Stimulated activated CD8-positive, alpha-beta memory T cell treated with anti-CD3 and anti-CD28 coated beads, Interleukin-15, amount 100 ng/mL, for 24 hours (primary cell): ENCODE measurements at places on chromosomes 2 and 18.

GRCh38 chr2:216279459-216279858 lies 92.8 kb downstream of the MARCHF4 start:
- DNase-seq = no peak

- DNase-seq = no peak
These were observed 122.7 kb downstream of the COL6A3 start for GRCh38 chr2:237291138-237291792.

DNA sequence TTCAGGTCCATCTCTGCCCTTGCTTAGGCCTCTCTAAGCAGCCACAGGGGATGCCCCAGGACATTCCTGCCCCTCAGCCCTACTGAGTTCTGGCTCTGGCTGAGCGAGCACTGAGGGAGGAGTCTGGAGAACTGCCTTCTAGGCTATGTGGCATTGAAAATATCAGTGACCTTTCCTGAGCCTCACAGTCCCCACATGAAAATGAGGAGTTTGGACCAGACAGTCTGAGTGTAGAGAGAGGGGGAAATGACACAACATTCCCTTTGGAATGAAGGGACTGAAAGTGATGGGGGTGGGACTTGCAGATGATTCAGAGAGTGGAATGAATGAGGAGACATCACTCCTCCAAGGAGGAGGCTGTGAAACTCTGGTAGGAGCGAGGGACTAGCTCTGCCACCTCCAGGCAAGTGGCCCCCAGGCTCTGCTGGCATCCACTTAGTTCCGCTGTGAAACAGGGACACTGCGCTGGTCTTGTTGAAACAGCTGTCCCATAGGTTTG lies 8.0 kb downstream of the TNS1 start:
- DNase-seq = no peak

DNA sequence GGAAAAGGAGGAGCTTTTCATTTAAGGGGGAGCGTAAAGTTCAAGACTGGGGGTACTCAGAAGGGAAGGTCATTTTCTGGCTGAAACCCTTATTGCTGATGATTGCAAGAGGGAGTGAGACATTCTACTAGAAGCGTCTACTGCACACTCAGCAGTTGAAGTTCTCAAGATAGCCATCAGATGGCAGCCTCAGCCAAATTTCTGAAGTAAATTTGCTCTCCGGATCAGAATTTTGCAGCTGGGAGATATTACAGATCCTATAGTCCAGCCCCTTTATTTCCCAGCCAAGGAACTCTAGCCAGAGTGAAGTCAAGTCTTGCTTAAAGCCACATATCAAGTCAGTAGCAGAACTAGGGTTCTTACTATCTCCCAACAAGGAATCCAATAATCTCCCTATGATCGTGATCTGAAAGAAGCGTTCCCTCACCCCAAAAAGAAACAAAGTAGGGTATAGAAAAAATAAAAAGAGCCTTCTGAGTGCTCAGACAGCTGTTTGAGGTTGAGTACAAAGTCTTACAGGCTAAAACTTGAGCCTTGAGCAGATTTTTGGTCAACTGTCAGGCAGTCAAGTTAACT lies 24.0 kb downstream of the RAX start:
- no peak for DNase-seq

DNA sequence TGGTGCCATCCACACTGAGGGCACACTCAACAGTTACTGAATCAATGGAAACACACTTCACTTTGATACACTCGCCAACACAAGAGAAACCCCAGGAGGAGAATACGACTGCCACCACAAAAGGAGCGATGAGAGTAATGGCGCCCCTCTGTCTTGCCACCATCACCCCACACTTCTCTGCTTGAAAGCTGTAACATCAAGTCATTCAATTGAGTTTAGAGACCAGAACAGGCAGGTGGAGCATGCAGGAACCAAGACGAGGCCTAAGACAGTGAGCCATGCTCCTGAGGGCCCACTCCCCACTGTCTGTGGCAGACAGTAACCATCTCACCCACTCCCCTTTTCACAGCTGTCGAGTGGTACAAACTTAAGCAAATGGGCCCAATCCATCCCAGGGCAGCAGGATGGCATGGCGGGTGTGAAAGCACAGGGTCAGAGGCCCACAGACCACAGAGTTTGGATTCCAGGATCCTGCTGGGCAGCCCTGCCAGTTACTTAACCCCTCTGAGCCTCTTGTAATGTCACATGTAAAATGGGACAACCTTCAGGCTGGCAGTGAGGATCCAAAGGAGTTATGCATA lies 101.9 kb downstream of the TNS1 start:
- DNase-seq = no peak

- no peak for DNase-seq
These were observed 238.7 kb upstream of the KCNH7 start for GRCh38 chr2:163077241-163077640.

GRCh38 chr2:54030396-54030741 lies 59.6 kb upstream of the PSME4 start:
- DNase-seq = no peak

GRCh38 chr18:31831903-31832302 lies 71.2 kb upstream of the SLC25A52 start:
- no peak for DNase-seq

DNA sequence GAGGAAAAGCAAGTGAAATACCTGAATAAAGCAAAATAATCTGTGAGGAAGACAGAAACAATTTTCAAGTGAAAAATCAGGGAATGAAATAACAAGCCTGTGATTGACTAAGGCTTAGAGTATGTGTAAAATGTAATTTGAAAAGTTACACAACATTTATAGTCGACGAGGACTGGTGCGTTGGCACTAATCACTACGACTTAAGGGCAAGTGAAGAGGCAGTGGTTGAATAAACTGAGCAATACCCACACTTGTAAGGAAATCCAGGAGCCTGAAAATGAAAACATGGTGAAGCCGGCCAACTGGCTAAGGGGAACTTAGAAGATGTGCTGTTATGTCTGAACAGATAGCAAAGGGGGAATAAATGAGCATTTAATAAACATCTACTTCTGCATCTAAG lies 13.4 kb downstream of the DOK1 start:
- no peak for DNase-seq

DNA sequence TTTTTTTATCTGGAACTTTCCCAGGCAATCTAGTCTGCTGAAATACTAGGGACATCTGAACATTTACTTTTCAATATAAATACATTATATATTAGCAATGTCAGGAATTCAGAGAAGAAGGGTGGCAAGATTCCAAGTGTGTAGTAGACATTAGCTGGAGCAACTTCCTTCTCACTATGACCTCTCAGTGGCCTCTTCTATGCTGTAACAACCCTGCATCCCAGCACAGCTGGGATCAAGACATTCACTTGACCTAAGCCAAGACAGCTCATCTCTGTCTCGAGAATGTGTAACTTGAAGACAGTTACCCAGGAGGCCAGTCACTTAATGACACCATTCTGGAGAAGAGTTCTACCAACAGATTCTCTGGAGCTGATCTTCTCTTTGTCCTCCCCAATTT lies 61.7 kb upstream of the RALBP1 start:
- DNase-seq = no peak

DNA sequence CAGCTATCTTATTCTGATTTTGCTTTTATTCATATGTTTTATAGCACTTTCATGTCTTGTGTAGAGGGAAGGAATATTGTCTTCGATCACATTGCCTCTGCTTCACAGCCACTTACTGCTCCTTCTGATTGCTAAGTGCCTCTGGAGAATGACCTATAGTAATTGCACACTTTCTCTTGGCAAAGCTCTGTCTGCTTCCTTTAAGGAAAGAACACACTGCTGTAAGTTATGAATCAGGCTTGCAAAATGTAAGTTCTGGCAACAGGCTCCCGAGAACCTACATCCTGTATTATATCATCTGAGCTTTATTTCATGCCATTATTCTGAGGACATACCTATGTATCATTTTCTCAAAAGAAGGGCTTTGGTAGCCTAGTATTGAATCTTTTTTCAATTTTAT lies 170.7 kb downstream of the ZNF804A start:
- DNase-seq = no peak

- no peak for DNase-seq
These were observed 121.8 kb upstream of the ZBTB14 start for GRCh38 chr18:5417342-5417741.
